Endothelial cell of coronary artery (primary cell): ENCODE measurements at places on chromosomes 11 and 22. TPM values are rescaled to one million over a fixed set of nuclear protein-coding genes. Genes with fewer than 3 reads are reported as not detected.

ZBTB44 gene
- total RNA-seq, result 17.5 and 24.0 TPM in 2 replicates

PDE3B gene
- 0.66 and 1.4 TPM in 2 replicates for total RNA-seq

SHISAL1 gene
- under 0.01 and 0.09 TPM in 2 replicates for total RNA-seq

OR8J1 gene
- not detected in 2 replicates for total RNA-seq

AQP11 gene
- total RNA-seq, result 0.27 and 0.47 TPM in 2 replicates

RASL10A gene
- 0.09 and 0.72 TPM in 2 replicates for total RNA-seq

MRGPRF gene
- 0.38 TPM in 1 of 2 replicates, not detected in the other for total RNA-seq

APOBEC3G gene
- 2.1 and 3.8 TPM in 2 replicates for total RNA-seq

RANBP1 gene
- 162 and 252 TPM in 2 replicates for total RNA-seq

GLB1L3 gene
- total RNA-seq, result not detected in 2 replicates

OR4C3 gene
- total RNA-seq, result not detected in 2 replicates
